ENCODE measurements at places on chromosomes 7 and 10.

GRCh38 chr10:96263669-96264068 lies 7.7 kb downstream of the BLNK start:
- DNase-seq: no peak

GRCh38 chr10:62613424-62613823 lies 191.1 kb upstream of the ADO start:
- no peak for DNase-seq

GRCh38 chr10:121771966-121772365 lies 155.9 kb downstream of the ATE1 start:
- no peak for DNase-seq

- peak; percentile 9 for DNase-seq
Measured at GRCh38 chr7:19215412-19215811, 70.2 kb upstream of the FERD3L start.

GRCh38 chr7:121574109-121574508 lies 178.0 kb upstream of the FAM3C start:
- no peak for DNase-seq

GRCh38 chr7:18016547-18017444 lies 10.8 kb downstream of the PRPS1L1 start:
- DNase-seq: no peak

GRCh38 chr10:113557903-113558321 lies 5.1 kb downstream of the HABP2 start:
- DNase-seq: peak; percentile 52

DNA sequence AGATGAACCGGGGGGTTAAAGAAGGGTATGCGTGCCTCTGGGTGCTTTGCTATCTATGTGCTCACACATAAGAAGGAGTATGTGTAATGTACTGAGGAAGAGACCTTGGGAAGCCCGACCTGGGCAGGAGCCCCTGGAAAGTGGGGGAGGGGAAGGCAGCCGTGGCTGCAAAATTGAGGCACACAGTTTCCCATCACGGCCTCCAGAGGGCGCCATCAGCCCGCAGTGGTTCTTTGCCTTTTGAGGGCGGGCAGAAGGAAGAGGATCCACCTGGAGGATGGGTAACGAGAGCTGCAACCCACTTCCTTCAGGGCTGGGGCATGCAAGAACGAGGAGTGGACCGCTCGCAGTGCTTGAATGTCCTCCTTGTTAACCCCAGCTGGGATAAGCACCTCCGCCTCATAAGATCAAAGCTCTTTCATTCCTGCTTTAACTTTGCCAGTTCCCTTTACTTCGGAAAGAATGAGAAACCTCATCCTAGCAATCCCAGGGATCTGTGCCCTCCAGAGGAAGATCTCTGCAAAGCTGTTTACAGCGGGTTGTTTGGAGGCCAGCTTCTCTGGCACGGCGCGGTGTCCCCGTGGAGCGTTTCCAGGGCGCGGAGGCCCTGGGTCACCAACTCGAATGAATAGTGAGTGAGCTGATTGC lies 77.9 kb downstream of the PCGF5 start:
- DNase-seq: peak; percentile 82

DNA sequence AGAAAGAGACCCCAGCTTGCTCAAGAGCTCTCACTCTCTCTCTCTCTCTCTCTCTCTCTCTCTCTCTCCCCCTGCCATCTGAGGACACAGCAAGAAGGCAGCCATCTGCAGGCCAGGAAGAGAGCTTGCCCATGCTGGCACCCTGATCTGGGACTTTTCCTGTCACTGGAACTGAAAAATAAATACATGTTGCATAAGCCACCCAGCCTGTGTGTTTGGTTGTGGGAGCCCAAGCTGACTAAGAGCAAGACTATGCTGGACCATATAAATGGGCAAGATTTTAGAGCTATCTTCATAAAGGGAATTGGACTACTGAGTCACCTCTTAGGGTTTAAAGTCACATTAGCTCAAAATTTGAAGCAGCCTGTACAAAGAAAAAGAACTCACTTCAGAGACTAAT lies 98.6 kb downstream of the SLC16A9 start:
- no peak for DNase-seq

DNA sequence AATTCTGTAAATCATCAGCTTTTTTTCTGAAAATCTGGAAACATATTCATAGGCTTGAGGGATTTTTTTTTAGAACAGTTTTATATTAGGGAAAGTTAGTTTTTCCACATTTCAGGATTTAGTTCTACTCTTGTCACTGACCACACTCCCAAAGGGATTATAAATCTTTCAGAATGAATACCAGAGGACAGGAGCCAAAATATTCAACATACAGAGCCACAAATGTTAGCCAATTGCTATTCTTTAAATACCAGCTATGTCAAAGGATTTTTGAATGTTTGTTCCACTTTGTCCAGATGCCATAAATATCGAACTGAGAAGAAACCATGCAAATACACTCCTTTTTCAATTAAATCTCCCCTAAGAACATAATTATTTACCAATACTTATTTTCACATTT lies 50.7 kb downstream of the ODAD2 start:
- no peak for DNase-seq

- no peak for DNase-seq
Measured at GRCh38 chr7:55128693-55129394, 110.0 kb downstream of the EGFR start.

GRCh38 chr10:96919785-96920430 lies 87.8 kb downstream of the LCOR start:
- DNase-seq: no peak
